A549 treated with Mapracorat at 1 μM for 4 hours (cell line): ENCODE measurements at places on chromosomes 5 and 9. TPM values are rescaled to one million over a fixed set of nuclear protein-coding genes. Genes with fewer than 3 reads are reported as not detected.

BSPRY gene
- 0.15 TPM in 1 of 5 replicates, not detected in the others for total RNA-seq

P4HA2 gene
- total RNA-seq = 42.0 to 49.8 TPM (median 49.1 TPM) in 5 replicates

RMRP gene
- 8.1 to 20.9 TPM (median 15.0 TPM) in 4 of 5 replicates, not detected in the other for total RNA-seq

LHX3 gene
- 0.05 to 0.20 TPM (median 0.12 TPM) in 5 replicates for total RNA-seq

BAAT gene
- total RNA-seq = 0.23 to 0.45 TPM (median 0.35 TPM) in 5 replicates

MORN5 gene
- not detected in 5 replicates for total RNA-seq

PLAC8L1 gene
- total RNA-seq = not detected in 5 replicates
